ENCODE measurements at places on chromosomes 2 and 18. TPM values are rescaled to one million over a fixed set of nuclear protein-coding genes. Genes with fewer than 3 reads are reported as not detected.
A peak's percentile ranks its signal among the peaks of the same experiment; 100 is the strongest.

DNA sequence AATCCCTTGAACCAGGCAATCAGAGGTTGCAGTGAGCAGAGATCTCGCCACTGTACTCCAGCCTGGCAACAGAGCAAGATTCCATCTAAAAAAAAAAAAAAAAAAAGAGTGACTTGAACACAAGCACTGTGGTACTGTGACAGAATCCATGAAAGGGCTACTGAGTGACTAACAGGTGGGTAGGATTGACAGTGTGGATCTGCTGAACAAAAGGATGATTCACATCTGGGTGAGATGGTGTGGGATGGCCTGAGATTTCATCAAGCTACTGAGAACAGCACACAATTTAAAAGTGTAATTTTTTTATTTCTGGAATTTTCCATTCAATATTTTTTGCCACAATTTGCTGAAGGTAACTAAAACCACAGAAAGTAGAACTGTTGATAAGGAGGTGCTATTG, 13.3 kb upstream of the SP3 start:
- peak; percentile 17 for DNase-seq

GRCh38 chr18:79584491-79585394, 94.9 kb upstream of the CTDP1 start:
- DNase-seq, result no peak

DNA sequence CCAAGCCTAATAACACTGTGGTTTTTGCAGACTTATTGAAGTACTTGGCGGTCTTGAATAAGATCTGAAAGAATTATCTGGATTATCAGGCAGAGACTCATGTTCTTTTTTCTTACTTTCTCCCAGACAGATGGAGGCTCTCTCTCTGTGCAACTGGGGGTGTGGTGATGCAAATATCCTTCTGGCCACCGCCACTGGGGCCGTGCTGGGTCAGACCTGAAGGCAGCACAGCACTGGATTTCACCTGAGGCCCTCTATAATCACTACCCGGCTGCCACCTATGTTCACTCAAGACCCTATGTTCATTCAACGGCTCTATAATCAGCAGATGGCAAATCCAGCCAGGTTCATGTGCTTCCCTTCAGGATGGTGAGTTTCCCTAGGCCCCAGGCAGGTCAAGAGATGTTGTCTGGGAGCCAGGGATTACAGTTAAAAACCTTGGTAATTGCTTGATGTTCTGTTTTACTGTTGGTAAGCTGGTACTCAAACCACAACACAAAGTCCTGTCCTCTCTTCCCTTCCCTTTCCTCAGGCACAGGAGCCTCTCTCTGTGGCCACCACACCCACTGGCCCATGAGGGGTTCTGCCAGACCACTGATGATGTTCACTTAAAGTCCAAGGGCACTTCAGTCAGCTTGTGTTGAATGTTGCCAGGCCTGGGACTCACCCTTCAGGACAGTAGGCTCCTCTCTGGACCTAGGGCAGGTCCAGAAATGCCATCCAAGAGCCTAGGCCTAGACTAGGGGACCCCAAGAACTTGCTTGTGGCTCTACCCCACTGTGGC, 205.3 kb upstream of the GCFC2 start:
- DNase-seq, result no peak

- no peak for DNase-seq
Observed at GRCh38 chr2:127386246-127386645, 1.5 kb downstream of the MAP3K2 start.

GRCh38 chr18:76205906-76206305, 289.1 kb downstream of the ZNF516 start:
- no peak for DNase-seq

DNA sequence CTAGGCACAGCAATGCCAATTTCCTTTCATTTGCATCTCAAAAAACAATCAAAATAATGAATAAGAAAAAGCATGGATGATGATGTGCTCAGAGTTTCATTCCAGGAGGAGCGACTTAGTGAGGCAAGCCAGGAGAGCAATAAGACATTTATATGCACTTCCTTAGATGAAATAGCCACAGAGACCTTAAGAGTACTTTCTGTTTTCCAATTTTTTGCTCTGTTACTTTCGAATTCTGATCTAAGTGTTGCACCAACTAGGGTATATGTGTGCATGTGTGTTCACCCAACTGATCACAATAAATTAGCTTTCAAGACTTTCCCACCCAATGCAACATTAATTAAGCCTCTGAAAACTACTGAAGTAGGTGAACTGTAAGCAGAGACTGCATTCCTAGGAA, 709 bp downstream of the RAB27B start:
- no peak for DNase-seq

DNA sequence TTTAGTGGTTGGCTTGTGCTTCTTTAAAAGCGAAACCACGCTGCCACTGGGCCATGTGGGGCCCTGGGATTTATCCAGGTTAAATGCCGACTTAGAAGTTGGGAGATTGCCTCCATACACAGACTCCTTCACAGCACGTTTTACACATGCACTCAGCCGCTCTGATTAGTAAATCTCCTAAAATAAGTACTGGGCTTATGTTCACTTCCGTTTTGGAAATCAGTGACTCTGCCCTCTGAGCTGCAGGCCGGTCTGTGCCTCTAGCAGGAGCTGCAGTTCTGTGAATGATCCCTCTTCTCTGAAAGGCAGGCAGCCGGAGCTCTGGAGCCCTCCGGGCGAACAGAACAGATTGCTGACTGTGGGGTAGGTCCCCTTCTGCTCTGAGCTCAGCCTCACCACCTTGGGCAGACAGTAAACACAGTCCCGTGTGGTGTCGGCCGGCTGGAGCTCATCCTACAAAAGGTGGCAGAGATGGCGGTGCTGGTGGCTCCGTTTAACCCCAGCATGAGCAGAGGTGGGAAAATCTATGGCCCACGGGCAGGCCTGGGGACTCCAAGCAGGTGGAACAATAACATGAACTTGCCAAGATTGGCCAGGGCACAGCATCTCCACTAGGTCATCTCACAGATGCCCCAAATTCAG, 9.8 kb upstream of the RAB17 start:
- DNase-seq, result peak; percentile 81

DNA sequence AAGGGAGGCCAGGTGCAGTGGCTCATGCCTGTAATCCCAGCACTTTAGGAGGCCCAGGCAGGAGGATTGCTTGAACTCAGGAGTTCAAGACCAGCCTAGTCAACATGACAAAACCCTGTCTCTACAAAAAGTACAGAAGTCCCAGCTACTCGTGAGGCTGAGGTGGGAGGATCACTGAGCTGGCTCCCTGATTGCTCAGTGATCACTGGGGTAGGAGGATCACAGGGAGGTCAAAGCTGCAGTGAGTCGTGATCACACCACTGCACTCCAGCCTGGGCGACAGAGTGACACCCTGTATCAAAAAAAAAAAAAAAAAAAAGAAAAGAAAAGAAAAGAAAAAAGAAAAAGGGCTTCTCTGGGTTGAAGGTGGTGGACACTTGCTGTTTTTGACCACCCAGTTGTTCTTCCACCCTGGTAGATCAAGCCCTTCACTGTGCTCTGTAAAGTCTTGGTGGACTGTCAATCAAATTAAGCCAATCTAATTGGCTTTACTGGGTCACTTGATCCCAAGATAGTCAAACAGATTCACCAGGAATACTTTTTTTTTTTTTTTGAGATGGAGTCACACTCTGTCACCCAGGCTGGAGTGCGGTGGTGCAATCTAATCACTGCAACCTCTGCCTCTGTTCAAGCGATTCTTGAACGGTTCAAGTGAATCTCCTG, 191.6 kb downstream of the AGPS start:
- DNase-seq, result no peak

DNA sequence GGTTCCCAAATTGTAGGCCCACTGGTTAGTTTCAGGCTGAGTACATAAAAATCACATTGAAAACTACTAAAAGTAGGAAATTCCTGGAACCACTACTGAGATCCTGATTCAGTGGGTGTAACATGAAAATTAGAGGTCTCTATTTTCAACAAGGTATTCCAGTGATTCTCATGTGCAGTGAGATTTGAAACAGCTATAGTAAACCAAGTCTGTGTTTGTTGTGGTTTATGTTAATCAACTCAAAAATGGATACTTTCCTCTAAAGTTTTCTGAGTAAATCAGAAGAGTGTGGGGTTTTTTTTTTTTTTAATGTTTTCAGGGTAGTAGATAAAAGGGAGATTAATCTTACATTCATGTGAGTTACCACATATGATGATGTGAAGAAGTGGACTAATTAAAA, 42.4 kb upstream of the LIMS1 start:
- no peak for DNase-seq

GRCh38 chr2:26164231-26164630, 8.7 kb upstream of the GAREM2 start:
- DNase-seq, result no peak

GRCh38 chr18:54351186-54351585, 6.5 kb downstream of the STARD6 start:
- DNase-seq, result no peak

DNA sequence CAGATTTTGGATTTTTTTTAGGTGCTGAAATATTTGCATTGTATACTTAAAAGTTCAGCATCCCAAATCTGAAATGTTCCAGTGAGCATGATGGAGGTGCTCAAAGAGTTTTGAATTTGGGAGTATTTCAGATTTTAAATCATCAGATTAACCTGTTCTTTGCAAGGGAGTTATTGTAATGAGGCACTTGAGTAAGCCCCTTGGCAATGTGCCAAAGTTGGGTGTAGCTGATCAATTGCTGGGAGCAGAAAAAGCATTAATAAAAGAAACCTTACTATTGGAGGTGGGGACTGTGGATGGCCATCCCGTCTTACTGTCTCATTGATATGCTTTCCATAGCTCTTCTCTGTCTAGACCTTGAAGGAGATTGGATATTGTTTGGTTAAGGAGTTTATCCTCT, 28.3 kb downstream of the MALT1 start:
- no peak for DNase-seq

DNA sequence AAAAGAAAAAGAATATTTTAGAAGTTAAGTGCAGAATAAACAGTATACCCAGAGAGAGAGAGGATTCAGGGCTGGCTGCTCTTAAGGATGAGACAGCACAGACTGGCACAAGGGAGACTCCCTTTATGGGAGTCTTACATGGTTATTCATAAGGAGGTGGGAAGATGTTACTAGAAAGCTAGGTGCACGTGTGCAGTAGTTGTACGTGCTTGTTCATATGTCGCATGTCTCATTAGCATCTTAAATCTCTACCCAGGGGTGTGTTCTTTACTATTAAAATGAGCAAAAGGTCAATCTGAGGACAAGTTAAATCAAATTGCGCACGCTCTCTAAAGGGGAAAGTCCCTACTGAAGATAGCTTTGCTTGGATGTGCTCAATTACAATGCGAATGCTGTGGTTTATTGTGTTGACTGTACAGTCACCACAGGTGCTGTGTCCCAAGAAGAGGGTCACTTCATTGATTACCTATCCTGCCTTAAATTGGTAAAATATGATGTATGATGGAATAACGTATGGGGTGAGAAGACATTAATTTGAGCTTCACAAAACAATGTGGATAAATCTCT, 368.0 kb upstream of the SPHKAP start:
- peak; percentile 82 for DNase-seq

- peak; percentile 5 for DNase-seq
Observed at GRCh38 chr2:98604547-98604946, 3.8 kb downstream of the COA5 start.

- no peak for DNase-seq
Observed at GRCh38 chr2:146623771-146624170, 1221.1 kb upstream of the ACVR2A start.

DNA sequence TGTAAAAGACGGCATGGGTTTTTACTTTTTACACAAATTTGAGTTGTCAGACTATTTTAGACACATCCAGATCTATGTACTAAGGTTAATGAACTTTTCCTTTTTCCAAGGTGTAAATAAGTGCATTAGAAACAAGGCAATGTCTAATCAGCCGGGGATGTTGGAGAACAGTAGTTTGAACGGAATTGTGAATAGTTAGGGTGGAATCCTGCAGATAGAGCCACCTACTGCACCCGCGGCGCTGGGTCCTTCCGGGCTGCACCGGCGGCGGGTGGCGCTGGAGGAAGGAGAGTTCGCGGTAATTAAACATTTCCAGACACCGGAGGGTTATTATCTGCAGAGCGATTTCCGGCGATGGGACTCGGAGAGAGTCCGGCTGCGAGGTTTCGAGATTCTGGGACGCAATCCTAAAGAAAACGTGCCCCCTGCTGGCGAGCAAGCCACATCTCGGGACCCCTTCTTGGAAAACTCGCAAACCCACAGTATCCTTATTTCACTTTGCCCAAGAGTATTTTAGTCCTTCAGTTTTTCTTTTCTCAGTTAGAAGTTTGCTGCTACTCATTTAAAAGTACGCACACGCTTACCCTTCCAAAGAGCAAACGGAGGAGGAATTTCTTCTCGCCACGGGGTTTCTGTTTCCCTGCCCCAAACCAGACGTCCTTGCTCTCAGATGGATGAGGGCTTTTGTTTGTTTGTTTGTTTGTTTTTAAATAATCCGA, 4.5 kb upstream of the OSR1 start:
- DNase-seq, result peak; percentile 92

DNA sequence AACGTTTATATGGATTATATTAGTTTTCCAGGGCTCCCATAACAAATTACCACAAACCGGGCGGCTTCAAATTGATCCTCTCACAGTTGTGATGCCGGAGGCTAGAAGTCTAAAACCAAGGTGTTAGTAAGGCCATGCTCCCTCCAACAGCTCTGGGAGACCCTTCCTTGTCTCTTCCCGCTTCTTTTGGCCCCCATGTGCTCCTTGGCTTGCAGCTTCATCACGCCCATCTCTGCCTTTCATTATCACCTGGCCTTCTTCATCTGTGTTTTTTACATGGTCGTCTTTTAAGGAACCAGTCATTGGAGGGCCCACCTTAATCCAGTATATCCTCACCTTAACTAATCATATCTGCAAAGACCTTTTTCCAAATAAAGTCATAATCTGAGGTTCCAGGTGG, 13.9 kb downstream of the MAPRE2 start:
- DNase-seq, result no peak

CLHC1 gene
- 2.1 TPM for total RNA-seq

REG3A gene
- total RNA-seq, result not detected
